ENCODE measurements at places on chromosomes 3 and 15. TPM values are rescaled to one million over a fixed set of nuclear protein-coding genes. Genes with fewer than 3 reads are reported as not detected.

The GOLGA8S gene
- total RNA-seq = not detected

GRCh38 chr3:164380156-164380555, 698.1 kb downstream of the SI start:
- H3K27me3 ChIP-seq = no peaks in the 10 kb centered on the region
- DNase-seq = no peak
- H3K4me1 ChIP-seq = no peaks in the 10 kb centered on the region
- no peak overlapping the region for H3K27ac ChIP-seq
- H3K4me3 ChIP-seq = no peak overlapping the region

- no peak overlapping the region for H3K4me3 ChIP-seq
- H3K36me3 ChIP-seq = no peaks in the 10 kb centered on the region
- no peaks in the 10 kb centered on the region for H3K27me3 ChIP-seq
- H3K4me1 ChIP-seq = no peaks in the 10 kb centered on the region
- H3K27ac ChIP-seq = no peak overlapping the region
Observed at GRCh38 chr15:79339588-79340314, 28.8 kb downstream of the TMED3 start.

GRCh38 chr3:48024401-48024800, 8.2 kb upstream of the MAP4 start:
- H3K27ac ChIP-seq = no peak overlapping the region
- H3K27me3 ChIP-seq = no peaks in the 10 kb centered on the region
- no peak overlapping the region for H3K4me3 ChIP-seq

GRCh38 chr3:27078246-27078913, 290.8 kb downstream of the NEK10 start:
- no peaks in the 10 kb centered on the region for H3K4me1 ChIP-seq
- no peak overlapping the region for H3K4me3 ChIP-seq
- no peaks in the 10 kb centered on the region for H3K36me3 ChIP-seq
- DNase-seq = no peak
- no peak overlapping the region for H3K27ac ChIP-seq

DNA sequence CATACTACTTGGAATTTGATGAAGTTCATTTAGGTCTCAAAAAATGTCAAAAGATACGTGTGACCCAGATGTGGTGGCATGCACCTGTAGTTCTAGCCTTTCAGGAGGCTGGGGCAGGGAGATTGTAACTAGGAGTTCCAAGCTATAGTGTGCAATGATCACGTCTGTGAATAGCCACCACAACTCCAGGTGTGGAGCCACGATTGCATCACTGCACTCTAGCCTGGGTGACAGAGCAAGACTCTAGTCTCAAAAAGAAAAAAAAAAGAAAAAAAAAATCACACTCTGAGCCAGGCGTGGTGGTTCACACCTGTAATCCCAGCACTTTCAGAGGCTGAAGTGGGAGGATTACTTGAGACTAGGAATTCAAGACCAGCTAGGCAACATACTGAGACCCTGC, 14.2 kb downstream of the MAP4 start:
- H3K4me3 ChIP-seq = no peak overlapping the region
- H3K4me1 ChIP-seq = peaks cover 5% of the 10 kb centered on the region
- peaks cover 5% of the 10 kb centered on the region for H3K36me3 ChIP-seq
- no peak for DNase-seq
- no peaks in the 10 kb centered on the region for H3K27me3 ChIP-seq

All from cardiac muscle cell (in vitro differentiated cells and primary cell).